T1000 (cell line): ENCODE measurements at places on chromosomes 11 and 22.

GRCh38 chr11:119205080-119205479, 1.1 kb upstream of the CBL start:
- no peak for DNase-seq

- DNase-seq = no peak
Observed at GRCh38 chr11:70106757-70107156, 28.6 kb downstream of the ANO1 start.

DNA sequence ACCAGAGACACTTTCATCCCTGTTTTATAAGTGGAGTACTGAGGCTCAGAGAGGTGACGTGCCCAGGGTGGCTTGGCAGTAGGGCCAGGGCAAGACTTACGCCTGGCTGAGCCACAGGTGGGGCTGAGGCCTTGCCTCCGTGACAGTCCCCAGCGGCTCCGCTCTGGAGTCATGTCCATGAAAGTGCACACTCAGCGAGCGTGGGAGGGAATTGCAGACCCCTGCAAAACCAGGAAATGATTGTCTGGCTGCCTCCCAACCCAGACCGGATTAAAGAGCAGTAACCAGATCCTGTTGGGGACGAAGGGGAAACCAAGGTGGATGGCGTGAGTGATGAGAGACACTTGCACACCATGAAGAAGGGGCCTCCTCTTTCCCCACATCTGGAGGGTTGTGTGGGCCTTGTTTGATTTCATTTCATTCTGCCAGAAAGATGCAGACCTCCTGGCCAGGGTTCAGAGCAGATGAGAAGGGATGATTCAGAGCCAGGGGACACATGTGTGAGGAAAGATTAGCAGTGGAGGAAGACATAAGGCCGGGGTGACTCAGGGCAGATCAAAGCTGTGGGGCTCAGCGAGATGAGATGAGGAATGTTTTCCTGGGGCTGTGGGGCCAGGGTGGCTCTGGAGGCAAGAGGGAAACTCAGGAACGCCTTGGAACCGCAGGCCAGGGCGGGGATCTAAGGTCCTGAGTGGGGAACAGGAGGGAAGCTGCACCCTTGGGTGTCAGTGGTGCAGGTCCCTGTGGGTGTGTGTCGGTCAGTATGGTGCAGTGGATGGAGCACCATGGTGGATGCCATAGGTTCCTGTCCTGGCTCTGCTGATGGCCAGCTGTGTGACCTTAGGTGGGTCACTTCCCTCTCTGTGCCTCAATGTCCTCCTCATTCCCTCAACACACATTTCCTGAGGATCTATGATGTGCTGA, 29.9 kb upstream of the LRRC32 start:
- DNase-seq = peak; percentile 81

- DNase-seq = no peak
Observed at GRCh38 chr11:120579611-120580031, 68.1 kb downstream of the GRIK4 start.

- DNase-seq = no peak
Observed at GRCh38 chr11:105361651-105362050, 222.1 kb upstream of the CARD18 start.
